ENCODE measurements at places on chromosomes 11 and 22.
A peak's percentile ranks its signal among the peaks of the same experiment; 100 is the strongest.

GRCh38 chr22:17234144-17234623 lies 14.9 kb upstream of the ADA2 start:
- no peak for DNase-seq

GRCh38 chr11:72102946-72103753 lies at the start of gene LAMTOR1:
Gene LAMTOR1, minus strand, starts transcription at chr11:72103297. Its CDS starts 73 bp downstream, at chr11:72103224.
- DNase-seq = peak; percentile 100

DNA sequence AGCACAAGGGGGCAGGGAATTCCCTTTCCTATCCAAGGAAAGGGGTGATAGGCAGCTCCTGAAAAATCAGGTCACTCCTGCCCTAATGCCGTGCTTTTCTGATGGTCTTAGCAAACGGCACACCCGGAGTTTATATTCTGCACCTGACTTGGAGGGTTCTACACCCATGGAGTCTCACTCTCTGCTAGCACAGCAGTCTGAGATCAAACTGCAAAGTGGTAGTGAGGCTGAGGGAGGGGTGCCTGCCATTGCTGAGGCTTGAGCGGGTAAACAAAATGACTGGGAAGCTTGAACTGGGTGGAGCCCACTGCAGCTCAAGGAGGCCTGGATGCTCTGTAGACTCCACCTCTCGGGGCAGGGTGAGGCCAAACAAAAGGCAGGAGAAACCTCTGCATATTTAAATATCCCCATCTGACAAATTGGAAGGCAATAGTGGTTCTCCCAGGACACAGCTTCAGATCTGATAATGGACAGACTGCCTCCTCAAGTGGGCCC lies 194.7 kb downstream of the OR4A47 start:
- no peak for DNase-seq

GRCh38 chr22:22037740-22038139 lies 55.2 kb upstream of the TOP3B start:
- no peak for DNase-seq

GRCh38 chr11:102220728-102221467 lies 96.4 kb upstream of the BIRC3 start:
- no peak for DNase-seq

DNA sequence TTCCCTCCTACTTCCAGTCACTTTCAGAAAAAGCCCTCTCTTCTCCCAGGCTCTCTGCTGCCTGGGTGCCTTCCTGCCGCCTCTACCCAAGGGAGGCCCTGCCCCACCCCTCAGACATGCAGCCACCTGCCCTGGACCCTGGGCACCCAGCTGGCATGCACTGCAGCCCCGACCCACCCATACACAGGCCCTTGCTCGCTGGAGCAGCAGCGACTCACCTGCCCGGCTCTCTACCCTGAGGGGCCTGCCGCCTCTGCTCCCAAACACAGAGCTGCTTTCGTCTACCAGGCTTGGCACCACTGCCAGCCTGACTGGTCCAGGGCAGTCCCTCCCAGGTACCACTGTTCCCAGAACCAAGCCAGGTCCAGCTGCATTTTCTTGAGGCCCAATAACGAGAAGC lies 1.2 kb upstream of the TSSK2 start:
- no peak for DNase-seq

- DNase-seq = no peak
Observed at GRCh38 chr11:65778901-65779668, 1.7 kb downstream of the AP5B1 start.

GRCh38 chr22:36901411-36902142 lies 11.9 kb upstream of the CSF2RB start:
- DNase-seq = peak; percentile 35

GRCh38 chr22:36935694-36936093 lies 22.3 kb downstream of the CSF2RB start:
- DNase-seq = no peak

- DNase-seq = no peak
Observed at GRCh38 chr22:29327089-29327764, 11.7 kb upstream of the RASL10A start.

- no peak for DNase-seq
Observed at GRCh38 chr11:32723332-32723731, 71.1 kb downstream of the CCDC73 start.

- peak; percentile 96 for DNase-seq
Observed at GRCh38 chr11:118930094-118930712, 4.5 kb upstream of the BCL9L start.

DNA sequence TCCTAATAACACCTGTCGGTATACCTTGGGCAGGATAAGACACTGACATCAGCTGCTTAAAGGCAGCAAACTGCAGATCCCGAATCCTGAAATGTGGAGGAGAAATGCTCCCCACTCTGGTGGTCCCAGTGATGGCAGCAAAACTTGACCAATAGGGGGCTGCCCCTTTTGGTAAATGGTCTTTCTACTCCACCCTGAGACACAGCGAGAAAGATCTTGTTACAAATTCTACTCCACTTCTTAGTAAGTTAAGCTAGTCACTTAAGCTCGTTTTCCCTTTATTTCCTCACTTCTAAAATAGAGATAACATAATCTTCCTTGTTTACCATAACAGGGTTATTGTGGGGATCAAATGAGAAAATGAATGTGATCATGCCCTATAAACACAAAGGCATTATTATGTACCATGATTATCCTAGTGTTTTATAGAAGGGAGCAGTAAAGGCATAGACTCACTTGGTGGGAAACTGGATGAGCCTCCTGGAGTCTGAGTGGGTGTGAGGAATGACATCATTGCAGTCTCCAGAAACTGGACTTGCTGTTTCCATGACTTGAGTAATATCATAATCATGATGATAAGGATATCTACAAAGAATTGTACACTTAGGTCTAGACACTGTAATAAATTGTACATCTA lies 50.9 kb downstream of the ENDOD1 start:
- no peak for DNase-seq

GRCh38 chr11:123273616-123274015 lies 78.6 kb upstream of the CLMP start:
- DNase-seq = no peak

DNA sequence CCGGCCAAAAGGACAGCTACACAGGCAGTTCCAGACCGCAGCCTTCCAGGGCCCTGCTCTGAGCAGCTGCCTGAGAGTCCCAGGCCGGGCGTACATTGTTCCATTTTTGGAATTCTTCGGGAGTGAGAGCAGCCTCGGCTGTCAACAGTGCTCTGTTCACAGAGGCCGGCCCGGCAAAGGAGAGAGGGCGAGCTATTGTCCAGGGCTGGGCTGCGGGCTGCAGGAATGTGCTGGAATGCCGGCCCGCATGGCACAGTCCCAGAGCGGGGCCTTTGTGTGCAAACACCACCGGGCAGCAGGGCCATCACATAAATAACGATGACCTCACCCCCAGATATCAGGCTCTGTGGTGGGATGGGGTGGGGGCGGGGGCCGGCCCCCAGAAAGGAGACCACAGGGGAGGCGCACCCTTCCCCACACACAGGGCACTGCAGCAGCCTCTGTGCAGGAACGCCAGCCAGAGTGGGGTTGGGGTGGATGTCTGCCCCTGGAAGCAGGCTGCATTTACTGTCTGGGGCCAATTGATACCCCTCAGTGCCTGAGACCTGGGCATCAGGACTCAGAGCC lies 15.8 kb downstream of the LINC01488 start:
- peak; percentile 47 for DNase-seq

DNA sequence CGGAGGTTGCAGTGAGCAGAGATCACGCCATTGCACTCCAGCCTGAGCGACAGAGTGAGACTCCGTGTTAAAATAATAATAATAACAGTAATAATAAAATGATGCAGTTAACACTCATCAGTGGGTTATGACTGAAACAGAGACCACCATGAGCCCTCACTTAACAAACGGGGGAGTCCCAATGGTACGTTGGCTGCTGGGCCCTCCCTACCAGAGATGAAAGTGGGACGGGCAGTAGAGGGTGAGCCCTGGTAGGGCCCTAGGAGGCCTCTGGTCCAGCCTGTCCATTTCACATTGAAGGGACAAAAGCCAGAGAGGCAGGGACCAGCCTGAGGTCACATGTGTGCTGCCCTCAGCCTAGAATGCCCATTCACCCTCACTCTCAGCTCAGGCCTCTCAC lies 13.7 kb upstream of the KIAA0930 start:
- no peak for DNase-seq

DNA sequence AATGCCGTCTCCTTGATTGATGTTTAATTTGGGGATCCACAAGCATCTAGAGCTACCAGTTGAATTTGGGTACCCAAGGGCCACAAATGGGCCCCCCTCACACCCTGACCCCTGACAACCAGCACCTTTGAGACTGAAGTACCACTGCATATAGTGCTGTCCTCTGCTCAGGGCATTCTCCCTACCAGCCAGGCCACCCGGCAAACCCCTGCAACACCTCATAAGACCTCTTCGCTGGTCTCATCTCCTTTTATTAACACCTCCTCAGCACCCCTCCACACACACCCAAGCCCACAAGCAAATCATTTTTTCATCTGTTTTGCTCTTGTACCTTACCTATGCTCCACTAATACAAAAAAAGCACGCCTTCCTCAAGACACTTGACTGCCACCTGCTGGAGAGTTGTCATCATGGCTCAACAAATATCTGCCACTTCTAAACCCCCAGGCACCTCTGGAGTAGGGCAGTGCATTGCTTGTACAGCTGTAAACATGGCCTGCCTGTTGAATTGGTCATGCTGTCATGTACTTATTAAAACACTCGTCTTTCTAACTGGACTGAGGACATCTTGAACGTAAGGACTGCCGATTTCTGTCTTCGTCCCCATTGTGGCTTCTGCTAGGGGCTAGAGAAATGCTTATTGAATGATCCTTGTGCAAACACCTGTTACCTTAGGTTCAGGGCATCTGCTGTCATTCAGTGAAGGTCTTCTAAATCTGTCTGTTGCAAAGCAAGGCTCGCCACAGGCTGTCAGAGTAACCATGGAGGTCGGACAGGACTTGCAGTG lies 66.5 kb downstream of the BMAL1 start:
- DNase-seq = peak; percentile 79

DNA sequence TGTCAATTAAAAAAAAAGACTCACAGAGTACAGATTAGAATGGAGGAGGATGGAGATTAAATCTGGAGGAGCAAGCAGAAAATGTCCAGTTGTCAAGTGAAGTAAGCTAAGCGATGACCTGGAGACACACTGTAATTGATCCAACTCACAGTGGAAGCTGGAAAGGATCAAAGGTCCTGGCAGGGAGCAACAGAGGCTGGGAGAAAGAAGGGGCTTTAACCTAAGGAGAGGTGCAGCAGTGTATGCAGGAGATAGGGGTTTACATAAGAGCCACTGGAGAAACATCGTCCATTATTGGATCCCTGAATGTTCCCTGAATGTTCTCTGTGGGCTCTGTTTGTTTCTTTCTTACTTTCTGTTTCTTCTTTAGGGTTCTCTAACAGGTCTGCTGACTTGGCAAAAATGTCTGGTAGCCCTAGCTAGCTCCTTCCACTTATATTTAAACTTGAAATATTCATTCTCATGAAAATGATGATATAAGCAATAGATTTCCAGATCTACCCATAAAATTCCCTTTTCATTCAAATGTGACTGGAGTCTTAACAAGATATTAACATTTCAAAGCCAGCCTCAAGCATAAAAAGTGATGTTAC lies 30.1 kb upstream of the CAT start:
- DNase-seq = no peak

DNA sequence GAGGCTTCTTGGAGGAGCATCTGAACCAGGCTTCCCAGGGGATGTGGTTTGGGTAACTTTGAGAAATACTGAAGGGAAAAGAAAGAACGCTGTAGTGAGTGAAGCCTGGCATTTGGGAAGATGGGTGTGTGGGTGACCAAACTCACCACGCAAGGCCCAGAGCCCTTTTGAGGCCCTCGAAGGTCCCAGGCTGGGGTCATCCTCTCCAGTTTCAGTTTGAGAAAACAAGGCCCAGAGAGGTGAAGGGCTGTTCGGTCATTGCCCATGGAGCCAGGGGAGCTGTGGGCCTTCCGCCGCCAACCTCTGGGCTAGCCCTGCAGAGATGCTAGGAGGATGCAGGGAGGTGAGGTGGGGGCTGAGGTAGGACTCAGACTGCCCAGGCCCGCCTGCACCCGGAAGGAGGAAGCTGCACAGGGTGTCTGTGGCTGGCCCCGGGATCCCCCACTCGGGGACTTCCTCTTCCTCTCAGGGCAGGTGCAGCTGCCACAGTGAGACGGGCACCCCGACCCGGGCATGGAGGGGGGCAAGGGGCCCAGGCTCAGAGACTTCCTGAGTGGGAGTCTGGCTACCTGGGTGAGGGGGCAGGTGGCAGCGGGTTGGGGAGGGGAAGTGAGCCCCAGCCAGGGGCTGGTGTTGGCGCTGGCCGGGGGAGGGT lies at the start of gene CCDC88B:
CCDC88B (plus strand) TSS at position 451 of the 655 bp plus-strand sequence; CDS start at position 514, 63 bp downstream.
- DNase-seq = peak; percentile 85

DNA sequence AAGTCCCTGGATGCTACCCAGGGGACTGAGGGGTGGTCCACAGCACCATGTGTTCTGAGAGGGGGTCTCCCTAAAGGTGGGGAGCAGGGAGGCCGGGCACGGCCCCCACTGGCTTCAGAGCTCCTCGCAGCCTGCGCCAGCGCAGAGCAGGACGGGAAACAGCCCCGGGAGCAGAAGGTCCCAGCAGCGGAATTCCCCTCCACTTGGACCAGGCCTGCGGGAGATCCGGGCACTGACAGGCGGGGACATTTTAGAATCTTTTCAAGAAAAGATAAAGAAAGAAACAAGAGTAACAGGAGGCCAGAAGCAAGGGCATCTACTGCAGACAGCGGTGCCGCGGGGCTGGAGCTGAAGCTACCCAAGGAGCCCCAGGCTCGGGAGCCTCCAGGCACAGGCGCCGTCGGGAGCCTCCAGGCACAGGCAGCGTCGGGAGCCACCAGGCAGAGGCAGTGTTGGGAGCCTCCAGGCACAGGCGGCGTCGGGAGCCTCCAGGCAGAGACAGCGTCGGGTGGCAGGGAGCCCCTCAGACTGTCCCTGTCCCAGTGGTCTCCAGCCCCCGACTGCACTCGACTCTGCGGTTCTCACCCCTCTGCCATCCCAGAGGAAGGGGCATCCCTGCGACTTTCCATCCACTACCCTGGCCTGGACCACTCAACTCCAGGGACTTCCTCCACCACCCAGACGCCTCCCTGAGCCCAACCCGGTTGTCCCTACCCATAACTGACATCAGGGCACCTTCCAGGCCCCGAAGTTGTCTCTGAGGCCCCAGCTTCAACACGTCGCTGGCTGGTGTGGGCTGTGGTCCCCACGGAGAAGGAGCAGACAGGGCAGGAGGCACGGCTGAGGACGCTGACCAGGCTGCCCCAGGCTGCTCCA lies 211.1 kb downstream of the BRD1 start:
- DNase-seq = no peak

GRCh38 chr11:11432621-11433319 lies 79.7 kb upstream of the CSNK2A3 start:
- no peak for DNase-seq

GRCh38 chr11:126158054-126158791 lies 53.2 kb downstream of the RPUSD4 start:
- DNase-seq = no peak

GRCh38 chr11:72762641-72763304 lies 10.6 kb upstream of the ARAP1 start:
- DNase-seq = no peak

- no peak for DNase-seq
Observed at GRCh38 chr22:37806409-37807333, 1.1 kb upstream of the GCAT start.

GRCh38 chr11:2306877-2307500 lies 5.2 kb downstream of the TSPAN32 start:
- no peak for DNase-seq

DNA sequence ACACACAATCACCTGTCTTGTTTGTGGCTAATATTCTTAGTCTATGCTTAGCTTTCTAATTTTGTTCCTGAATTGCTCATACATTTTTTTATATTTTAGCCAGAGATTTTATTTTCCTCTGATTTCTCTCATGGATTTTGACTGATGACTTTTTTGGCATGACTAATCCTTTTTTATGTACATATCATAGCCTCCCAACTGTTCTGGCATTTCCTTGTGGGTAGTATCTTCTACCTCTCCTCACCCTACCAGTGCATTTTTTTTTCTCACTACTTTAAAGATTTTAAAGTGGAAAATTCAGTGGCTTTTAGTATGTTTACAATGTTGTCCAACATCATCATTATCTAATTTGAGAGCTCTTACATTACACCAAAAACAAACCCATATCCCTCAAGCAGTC lies 84.4 kb upstream of the TENM4 start:
- no peak for DNase-seq
